ENCODE measurements at places on chromosomes 11 and 22. TPM values are rescaled to one million over a fixed set of nuclear protein-coding genes. Genes with fewer than 3 reads are reported as not detected.

Gene APOL4
- 0.17 TPM for total RNA-seq

Gene SLN
- not detected for total RNA-seq

Gene ANO5
- total RNA-seq = not detected

- no peak for DNase-seq
Measured at GRCh38 chr22:25930083-25930482, 188.1 kb downstream of the MYO18B start.

DNA sequence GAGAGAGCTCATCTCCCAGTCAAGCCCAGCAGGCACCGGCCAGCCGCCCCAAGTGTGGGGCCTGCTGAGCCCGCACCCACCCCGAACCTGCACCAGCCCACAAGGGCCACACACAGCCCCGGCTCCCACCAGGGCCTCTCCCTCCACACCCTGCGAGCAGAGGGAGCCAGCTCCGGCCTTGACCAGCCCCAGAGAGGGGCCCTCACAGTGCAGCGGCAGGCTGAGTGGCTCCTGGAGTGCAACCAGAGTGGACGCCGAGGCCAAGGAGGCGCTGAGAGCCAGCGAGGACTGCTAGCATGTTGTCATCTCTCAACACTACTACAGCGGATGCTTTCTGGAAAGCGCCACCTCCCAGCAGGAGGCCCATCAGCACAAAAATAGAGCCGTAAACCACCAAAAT is 10.9 kb downstream of the DEFB108B start:
- no peak for DNase-seq

GRCh38 chr11:118447423-118447822 is 11.1 kb downstream of the KMT2A start:
- no peak for DNase-seq

- DNase-seq = no peak
Measured at GRCh38 chr11:11535611-11536010, 86.2 kb downstream of the GALNT18 start.

All from LHCN-M2 (cell line).